Neural crest cell (in vitro differentiated cells): ENCODE measurements at places on chromosomes 2 and 18. TPM values are rescaled to one million over a fixed set of nuclear protein-coding genes. Genes with fewer than 3 reads are reported as not detected.

UGT1A10 gene
- not detected in 2 replicates for total RNA-seq

SLC16A14 gene
- total RNA-seq, result 13.0 and 14.2 TPM in 2 replicates

MROH2A gene
- total RNA-seq, result not detected in 2 replicates

EHBP1 gene
- total RNA-seq, result 42.3 and 48.8 TPM in 2 replicates

DNA sequence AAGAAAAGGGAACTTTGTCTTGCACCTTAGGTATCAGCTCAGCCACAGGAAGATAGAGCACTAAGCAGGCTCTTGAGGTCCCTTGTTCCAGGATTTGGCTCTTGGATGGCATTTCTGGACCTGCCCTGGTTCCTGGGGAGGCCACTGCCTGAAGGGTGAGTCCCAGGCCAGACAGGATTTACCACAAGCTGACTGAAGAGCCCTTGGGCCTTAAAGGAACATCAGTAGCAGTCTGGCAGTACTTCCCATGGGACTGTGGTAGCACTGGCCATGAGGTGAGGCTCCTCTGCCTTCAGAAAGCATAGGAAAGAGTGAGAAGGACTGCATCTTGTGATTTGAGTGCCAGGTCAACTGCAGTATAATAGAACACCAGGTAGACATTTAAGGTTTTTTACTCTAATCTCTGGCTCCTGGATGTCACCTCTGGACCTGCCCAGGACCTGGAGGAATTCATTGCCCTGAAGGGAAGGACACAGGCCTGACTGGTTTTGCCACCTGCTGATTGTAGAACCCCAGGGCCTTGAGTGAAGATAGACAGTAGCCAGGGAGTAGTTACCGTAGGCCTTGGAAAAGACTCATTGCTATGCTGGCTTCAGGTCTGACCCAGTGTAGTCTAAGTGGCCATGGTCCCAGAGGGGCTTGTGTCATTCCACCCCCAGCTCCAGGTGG is 154.4 kb upstream of the CREB1 start:
- no peak for DNase-seq

DNA sequence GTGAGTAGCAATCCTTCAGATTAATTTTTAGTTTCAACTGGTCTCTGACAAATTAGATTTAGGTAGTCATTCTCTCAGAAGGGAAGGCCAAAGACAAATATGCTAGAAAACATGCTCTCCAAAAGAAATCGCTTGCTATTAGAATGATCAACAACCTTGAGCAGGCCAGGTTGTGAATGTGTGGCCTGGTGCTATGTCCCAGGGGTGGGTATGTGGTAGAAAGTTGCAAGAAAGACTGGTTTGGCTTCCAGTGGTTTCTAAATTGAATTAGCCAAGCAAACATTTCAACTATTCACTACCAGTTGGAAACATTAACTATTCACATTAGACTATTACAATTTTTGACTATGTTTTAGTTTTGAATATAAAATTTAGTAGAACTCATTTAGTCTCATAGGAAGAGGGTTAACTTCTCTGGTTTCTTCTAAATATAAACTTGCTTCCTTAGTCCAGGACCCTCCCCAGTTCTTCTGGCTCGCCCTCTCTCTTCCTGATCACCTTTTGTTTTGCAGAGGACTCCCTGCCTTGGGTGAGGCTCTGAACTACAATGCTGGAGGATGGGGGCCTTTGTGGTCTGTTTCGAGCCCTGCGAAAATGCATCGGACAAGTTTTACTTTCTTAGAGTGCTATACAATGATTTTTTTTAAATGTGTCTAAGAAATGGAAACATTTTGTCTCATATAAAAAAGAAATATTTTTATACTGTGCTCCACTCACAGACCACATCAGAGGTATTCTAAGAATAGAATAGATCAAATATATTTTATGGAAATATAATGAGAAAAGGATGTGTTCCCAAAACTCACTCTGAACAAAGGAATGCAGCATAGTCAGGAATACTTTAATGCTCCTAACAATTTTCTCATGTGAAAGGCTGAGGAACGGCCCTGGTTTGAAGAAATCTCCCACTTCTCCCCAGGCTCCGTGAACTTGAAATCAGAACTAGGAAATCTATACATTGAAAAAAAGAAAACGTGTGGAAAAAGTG is 375.0 kb upstream of the ZEB2 start:
- DNase-seq, result no peak

- DNase-seq, result no peak
Observed at GRCh38 chr2:10158681-10159080, 36.1 kb downstream of the RRM2 start.

GRCh38 chr18:6928359-6928758 is 189.2 kb downstream of the LAMA1 start:
- no peak for DNase-seq

DNA sequence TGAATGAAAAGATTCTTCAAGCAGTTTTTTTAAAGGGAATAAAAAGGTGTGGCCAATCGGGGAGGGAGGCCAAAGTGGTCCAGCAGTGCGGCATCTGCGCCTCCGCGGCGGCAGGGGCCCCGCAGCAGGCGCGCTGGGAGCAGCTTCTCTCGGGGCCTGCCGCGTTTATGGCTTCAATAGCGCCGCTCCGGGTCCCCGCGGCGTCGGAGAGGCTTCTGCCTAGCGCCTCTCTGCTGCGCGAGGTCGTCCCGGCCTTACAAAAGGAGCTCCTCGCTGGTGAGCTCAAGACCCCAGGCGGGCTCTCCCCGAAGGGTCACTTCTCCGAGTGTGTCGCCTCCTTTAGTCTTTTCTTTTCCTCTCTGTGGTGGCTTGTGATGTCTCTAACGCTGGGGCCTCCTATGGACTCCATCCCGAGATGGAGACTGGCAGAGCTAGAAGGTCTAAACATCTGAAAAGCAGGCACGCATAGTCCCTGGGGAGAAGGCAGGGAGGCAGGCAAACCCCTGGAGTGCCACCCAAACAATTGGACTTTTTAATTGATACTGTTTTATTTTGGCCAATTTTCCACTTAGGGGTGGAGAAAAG is 67.1 kb downstream of the SUMO1 start:
- DNase-seq, result peak; percentile 54

GRCh38 chr2:27527182-27527581 is 30.5 kb downstream of the GCKR start:
- no peak for DNase-seq

- DNase-seq, result no peak
Observed at GRCh38 chr2:118300832-118301231, 212.6 kb downstream of the INSIG2 start.

GRCh38 chr2:106108351-106108750 is 85.8 kb downstream of the UXS1 start:
- DNase-seq, result no peak
